ENCODE measurements at places on chromosomes 1 and 21.
A peak's percentile ranks its signal among the peaks of the same experiment; 100 is the strongest.

DNA sequence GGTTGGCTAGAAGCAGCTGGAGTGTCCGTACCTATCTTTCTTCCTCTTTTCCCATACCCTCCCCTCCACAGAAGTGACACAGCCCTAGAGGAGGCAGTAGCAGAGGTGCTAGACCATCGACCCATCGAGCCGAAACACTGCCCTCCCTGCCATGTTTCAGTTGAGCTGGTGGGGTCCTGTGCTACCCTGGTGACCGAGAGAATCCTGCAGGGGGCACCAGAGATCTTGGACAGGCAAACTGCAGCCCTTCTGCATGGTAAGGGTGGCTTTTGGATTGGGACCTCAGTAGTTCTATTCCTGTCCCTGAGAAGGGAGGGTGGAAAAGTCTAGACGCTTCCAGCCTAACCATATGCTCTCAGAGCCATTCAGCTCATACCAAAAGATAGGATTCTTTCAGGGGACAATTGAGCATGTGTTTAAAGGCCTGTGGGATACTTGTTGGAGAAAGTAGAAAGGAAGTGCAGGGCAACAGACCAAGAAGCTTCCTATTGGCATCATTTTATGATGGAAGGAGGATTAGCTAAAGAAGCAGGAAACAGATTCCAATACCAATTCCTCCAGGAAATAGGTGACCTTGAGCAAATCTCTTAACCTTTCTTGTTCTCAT lies 11.7 kb upstream of the BNIPL start:
- no peak for DNase-seq

DNA sequence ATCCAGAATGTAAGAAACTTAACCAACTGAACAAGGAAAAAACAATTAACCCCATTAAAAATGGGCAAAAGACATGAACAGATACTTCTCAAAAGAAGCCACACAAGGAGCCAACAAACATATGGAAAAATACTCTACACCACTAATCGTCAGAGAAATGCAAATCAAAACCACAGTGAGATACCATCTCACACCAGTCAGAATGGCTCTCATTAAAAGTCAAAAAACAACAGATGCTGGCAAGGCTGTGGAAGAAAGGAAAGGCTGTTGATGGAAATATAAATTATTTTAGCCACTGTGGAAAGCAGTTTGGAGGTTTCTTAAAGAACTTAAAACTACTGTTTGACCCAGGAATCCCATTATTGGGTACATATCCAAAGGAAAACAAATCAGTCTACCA lies 51.2 kb downstream of the RGS4 start:
- DNase-seq: no peak

- DNase-seq: no peak
Measured at GRCh38 chr1:239795304-239795703, 296.4 kb upstream of the FMN2 start.

- DNase-seq: no peak
Measured at GRCh38 chr1:119143706-119144105, 3.3 kb upstream of the WARS2 start.

DNA sequence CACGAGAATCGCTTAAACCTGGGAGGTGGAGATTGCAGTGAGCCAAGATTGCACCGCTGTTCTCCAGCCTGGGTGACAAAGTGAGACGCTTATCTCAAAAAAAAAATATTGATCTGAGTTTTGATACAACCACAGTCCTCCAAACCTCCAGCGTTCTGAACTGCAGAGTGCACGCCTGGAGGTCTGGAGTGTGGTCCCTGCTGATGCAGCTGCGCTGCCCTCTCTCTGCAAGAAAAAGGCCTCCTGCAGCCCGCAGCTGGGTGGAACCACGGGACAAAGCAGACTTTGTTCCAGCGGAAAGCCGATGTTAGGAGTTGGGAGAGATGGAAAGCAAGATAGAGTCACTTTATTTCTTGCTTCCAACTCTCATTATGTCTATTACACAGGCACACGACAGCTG lies 144.9 kb upstream of the SOD1 start:
- DNase-seq: no peak

- DNase-seq: no peak
Measured at GRCh38 chr1:8816831-8817411, 519 bp downstream of the RERE start.

DNA sequence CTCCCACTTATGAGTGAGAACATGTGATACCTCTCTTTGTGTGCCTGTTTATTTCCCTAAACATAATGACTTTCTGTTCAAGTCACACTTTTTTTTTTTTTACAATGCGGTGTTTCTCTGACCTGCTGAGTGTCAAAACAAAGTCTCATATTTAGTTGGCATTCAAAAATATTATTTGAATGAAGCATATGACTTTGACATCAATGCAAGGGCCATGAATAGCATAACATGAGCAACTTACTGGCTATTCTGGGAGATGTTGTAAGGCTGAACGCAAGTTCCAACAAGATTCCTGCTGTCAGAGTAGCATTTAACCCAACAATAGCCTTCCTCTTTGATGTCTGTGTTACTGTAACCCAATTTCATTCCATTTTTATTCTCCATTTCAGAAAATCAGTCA lies 2.0 kb upstream of the KRTAP19-1 start:
- no peak for DNase-seq

- no peak for DNase-seq
Measured at GRCh38 chr1:83882906-83883305, 116.0 kb downstream of the TTLL7 start.

- no peak for DNase-seq
Measured at GRCh38 chr1:225440380-225441221, 12.8 kb upstream of the LBR start.

DNA sequence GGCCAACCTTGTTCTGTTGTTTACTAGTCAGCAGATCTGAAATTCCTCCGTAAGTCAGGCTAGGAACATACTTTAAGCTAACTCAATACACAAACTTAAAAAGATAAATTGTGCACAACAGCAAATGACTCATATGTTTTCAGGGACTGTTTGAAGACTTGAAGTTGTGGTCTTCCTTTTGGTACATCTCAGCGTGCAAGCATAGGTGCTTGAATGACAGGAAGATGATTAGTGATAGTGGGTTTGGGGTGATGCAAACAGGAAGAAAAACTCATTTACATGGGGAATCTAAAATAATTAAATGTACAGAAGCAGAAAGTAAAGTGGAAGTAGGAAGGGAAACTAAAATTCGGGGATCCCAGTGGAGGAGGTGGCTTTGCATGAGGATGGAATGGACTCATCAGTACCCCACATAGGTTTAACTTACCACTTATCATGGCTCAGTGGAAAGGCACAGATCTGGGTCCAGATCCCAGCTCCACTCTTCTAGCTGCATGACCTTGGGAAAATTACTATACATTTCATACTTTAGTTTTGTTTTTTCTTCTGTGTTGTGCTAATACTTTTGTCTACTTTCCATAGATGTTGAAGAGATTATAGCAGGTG lies 122.3 kb downstream of the XCL2 start:
- DNase-seq: no peak

GRCh38 chr1:10471411-10472219 lies 714 bp downstream of the DFFA start:
- no peak for DNase-seq

- no peak for DNase-seq
Measured at GRCh38 chr1:177897998-177898654, 71.7 kb downstream of the SEC16B start.

DNA sequence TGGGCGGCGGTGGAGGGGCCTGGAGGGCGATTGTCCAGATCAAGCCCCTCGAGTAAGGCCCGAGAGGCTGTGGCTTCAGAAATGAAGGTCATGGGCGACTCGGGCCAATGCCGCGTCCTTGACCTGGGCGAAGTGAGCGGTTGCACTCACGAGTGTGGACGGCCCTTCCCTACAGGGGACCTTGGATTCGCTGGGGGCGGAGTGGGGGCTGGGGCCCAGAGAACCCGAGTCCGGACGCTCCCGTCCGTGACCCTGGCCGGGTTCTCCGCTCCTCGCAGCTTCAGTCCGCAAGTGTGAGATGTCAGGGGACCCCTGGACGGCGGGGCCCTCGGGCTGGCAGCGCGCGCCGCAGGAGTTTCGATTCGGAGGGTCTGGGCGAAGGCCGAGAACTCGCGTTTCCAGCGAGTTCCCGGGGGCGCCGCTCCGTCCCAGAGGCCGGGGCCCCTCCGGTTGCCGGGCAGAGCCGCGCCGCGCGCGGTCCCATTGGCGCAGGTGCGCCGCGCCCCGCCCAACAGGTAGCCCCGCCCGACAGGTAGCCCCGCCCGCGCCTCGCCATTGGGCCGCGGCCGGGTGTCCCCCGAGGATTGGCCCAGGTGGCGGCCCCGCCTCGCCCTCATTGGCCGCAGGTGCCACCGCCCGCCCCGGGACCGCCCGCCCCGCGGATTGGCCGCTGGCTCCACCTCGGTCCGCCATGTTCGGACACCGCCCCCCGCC lies at the start of gene PRKCZ:
TSS of gene PRKCZ (plus strand) at position 694 of the 714 bp plus-strand sequence. CDS start 220 bp downstream, outside the sequence.
- no peak for DNase-seq

DNA sequence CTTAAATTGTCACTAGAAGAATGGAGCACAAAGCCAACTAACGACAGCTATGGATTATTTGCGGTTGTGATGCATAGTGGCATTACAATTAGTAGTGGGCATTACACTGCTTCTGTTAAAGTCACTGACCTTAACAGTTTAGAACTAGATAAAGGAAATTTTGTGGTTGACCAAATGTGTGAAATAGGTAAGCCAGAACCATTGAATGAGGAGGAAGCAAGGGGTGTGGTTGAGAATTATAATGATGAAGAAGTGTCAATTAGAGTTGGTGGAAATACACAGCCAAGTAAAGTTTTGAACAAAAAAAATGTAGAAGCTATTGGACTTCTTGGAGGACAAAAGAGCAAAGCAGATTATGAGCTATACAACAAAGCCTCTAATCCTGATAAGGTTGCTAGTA lies 13.5 kb downstream of the USP1 start:
- no peak for DNase-seq

- DNase-seq: no peak
Measured at GRCh38 chr1:111480674-111481073, 6.9 kb downstream of the C1orf162 start.

DNA sequence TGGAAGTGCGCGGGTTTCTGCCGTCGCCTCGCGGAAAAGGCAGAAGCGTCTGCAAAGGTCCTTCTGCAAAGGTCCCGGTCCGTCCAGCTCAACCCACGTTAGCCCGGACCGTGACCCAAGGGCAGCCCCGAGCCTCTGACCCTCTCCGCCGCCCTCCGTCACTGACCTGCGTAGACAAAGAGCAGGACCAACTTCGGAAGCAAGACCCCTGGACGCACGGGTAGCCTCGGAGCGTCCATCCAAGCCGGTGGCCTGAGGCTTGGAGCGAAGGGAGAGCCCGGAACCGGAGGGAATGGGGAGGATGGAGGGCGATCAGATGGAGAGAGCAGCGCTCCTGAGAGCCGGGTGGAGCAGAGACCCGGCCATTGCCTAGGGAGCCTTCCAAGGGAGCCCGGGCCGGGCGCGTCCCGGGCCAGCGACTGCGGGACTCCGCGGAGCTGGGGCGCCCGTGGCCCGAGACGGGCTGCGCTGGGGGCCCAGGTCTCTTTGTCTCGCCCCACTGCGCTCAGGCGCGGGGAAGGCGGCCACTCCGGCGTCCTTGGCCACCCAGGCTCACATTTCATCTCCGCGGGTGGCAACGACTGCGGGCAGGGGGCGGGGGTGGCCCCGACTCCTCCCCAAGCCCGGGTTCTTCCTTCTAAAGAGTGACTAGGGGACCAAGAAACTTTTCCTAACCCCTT lies at the start of gene CYYR1:
TSS of gene CYYR1 (minus strand) at position 585 of the 680 bp plus-strand sequence. CDS start at position 239, 346 bp downstream.
- DNase-seq: no peak

GRCh38 chr1:21670059-21670881 lies 1.1 kb upstream of the RAP1GAP start:
- no peak for DNase-seq

- DNase-seq: peak; percentile 11
Measured at GRCh38 chr1:23194119-23194984, 22.9 kb downstream of the HTR1D start.

DNA sequence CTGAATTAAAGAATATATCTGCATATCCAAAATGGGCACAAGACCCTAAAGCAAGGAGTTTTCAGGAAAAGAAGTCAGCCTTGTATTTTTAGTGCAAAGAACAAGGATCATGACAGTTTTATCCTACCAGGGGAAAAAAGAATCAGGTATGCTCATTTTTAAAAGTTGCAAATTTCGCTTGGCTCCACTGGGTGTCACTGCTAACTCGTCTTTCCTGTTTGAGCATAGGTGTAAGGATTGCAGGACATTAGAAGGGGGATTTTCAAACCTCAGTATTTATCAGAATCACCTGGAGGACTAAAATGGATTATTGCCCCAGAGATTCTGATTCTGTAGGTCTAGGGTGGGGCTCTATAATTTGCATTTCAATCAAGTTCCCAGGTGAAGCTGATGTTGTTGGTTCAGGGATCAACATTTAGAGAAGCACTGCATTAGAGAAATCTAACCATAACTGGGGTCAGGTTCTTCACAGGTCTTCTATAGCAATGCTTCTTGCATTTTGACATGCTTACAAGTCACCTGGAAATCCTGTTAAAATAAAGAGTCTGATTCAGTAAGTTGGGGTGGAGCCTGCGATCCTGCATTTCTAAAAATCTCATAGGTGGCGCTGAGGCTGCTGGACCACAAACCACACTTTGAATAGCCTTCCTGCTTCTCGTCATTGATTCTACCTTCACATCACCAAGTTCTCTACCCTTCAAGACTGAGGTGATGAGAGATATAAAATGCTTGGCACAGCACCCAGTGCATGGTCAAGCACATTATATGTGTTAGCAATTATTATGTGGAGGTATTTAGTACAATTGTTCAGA lies 39.6 kb downstream of the NUF2 start:
- DNase-seq: no peak

GRCh38 chr1:147853391-147853790 lies 49.2 kb upstream of the GJA8 start:
- no peak for DNase-seq

GRCh38 chr1:163241746-163242145 lies 39.0 kb upstream of the RGS5 start:
- no peak for DNase-seq

DNA sequence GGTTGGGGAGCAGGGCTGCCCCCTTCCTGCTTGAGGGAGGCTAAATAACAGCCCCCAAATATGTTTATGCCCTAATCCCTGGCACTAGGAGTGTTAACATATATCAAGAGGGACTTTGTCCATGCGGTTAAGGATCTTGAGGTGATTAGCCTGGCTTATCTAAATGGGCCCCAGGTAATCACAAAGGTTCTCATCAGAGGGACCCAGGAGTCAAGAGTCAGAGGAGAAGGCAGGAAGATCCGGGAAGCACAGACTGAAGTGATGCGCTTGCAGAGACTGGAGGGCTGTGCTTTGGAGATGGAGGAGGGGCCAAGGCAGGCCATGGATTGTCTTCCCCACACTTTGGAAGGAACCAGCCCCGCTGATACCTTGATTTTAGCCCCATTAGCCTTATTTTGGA lies 86.4 kb downstream of the IER5 start:
- no peak for DNase-seq

- DNase-seq: no peak
Measured at GRCh38 chr1:8525216-8525557, 207.3 kb downstream of the SLC45A1 start.

GRCh38 chr1:97350662-97351061 lies 570.2 kb downstream of the DPYD start:
- no peak for DNase-seq

DNA sequence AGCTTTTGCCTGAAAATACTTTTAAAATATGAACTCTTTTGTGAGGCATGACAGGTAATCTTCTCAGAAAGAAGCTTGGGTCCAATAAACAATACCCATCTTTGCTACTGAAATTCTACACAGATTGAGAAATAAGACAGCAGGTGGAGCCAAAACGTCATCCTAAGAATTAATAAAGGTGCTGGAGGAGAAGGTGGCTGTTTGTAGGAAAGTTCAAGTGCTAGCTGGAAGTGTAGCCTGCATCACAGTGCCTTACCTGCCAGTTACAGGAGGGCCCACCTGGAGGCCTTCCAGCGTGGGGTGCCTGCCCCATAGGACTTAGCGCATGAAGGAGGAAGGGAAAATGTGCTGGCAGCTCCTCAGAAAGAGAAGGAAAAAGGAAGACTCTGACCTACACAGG lies 93.7 kb downstream of the TTC3 start:
- peak; percentile 14 for DNase-seq

- DNase-seq: no peak
Measured at GRCh38 chr1:35448344-35448801, 108.8 kb downstream of the KIAA0319L start.

All from NCI-H524 treated with DMSO at 0.1 percent for 48 hours (cell line).